Neural crest cell (in vitro differentiated cells): ENCODE measurements at places on chromosomes 16 and 17.

- peak; percentile 12 for DNase-seq
Observed at GRCh38 chr16:15950161-15950854, 892 bp downstream of the ABCC1 start.

DNA sequence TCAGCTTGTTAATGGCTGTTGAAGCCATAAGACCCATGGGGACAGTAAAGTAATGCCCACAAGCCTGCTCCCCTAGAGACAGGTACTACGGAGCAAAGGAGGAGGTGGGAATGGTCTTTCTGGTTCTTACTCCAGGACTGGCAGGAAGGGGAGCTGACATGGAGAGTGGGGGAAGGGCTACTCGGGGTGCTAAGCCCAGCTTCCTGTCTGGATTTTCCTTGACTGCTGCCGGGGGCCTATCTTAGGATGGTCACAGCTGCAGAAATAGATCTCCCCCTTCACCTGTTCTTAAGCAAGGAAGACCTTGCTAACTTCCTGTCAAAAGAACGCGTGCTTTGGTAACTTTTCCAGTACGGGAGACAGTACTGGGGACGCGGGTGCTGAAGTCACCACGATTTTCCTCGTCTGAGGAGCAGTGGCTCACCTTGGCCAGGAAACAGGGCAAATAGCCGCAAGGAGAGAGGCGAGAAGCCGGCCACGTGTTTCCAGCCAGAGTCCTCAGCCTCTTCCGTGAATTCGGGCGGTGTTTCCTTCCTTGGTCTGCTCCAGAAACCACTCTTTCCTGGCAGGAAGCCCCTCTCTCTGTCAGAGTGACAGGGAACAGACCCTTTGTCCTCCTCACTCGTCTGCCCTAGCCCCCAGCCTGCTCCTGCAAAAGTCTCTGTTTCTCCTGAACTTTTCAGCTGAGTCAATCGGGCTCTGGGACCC, 656 bp upstream of the PRR29 start:
- no peak for DNase-seq

DNA sequence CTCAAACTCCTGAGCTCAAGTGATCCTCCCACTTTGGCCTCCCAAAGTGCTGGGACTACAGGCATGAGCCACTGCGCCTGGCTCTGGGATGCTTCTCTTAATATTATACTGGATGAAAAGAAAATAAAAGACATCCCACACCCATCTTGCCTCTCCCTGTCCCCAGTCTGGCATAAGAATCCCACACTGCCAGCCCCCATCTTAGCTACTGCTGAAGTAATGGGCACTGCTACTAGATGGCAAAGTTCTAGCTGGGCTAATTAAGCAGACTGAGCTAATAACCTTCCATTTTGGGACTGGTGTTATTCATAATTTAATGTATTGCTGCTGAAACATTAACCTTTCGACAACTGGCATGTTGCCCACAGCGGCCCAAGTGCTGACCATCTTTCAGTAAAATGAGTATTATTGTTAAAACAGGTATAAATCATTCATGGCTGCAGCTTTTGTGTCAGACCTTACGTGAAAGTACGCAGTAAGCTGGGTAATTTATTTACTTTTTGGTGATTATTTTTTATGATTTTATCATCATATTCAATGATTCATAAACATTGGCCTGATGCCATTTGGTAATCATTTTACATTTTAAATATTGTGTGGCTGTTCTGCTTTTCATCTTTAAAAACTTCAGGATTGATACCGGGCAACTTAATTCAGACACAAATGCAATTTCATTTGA, 47.4 kb upstream of the ZFHX3 start:
- DNase-seq: no peak

- no peak for DNase-seq
Observed at GRCh38 chr17:65394811-65395472, 166.5 kb downstream of the AXIN2 start.

DNA sequence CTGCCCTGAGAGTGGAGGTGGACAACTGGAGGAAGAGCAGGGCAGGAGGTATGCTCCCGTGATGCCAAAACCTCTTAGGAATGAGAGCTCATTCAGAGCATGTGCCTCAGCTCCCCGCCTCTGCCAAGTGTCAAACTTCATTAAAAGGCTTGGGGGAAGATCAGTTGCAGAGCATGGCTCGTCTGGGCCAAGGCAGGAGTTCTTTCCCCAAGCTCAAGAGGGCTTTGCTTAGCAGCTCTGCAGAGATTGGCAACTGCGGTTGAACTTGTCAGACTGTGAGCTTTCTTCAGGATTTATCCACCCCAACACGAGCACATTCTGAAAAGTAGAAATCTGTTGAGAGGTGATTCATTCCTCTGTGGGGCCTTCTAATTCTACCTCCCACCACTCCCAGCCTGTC, 248.1 kb downstream of the HS3ST3A1 start:
- no peak for DNase-seq
